ENCODE measurements at places on chromosomes 12 and 14.

DNA sequence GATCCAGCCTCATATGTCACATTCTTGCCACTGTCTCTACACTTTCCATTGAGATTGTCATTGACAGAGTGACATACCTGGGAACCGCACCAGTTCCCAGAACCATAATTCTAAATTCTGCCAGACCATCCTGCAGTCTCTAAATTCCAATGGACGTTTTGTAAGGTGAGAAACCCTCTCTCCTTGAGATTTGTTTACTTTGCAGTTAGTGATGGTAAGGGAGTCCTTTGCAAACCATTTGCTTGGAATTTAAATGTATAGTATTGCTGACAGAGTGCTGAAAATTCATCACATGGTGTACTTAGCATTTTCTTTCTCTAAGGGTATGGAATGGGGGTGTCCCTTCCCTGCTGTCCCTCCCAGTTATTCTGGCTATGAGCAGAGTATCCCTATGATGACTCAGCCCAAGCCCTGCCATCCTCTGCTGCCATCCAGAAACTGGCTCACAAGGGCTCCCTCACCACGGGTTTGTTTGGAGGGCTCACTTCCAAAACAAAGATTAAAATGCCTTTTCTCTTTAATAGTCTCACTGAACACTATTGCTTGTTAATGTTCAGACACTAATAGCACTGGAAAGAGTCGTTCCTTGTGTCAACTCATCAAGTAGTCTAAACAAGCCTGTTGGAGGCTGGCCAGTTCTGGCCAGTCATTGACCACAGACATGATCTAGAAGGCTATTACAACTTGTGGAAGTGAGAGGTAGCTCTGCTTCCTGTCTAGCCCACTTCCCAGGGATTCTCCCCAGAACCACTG is 129.0 kb upstream of the HMGA2 start:
- DNase-seq: peak; percentile 91

DNA sequence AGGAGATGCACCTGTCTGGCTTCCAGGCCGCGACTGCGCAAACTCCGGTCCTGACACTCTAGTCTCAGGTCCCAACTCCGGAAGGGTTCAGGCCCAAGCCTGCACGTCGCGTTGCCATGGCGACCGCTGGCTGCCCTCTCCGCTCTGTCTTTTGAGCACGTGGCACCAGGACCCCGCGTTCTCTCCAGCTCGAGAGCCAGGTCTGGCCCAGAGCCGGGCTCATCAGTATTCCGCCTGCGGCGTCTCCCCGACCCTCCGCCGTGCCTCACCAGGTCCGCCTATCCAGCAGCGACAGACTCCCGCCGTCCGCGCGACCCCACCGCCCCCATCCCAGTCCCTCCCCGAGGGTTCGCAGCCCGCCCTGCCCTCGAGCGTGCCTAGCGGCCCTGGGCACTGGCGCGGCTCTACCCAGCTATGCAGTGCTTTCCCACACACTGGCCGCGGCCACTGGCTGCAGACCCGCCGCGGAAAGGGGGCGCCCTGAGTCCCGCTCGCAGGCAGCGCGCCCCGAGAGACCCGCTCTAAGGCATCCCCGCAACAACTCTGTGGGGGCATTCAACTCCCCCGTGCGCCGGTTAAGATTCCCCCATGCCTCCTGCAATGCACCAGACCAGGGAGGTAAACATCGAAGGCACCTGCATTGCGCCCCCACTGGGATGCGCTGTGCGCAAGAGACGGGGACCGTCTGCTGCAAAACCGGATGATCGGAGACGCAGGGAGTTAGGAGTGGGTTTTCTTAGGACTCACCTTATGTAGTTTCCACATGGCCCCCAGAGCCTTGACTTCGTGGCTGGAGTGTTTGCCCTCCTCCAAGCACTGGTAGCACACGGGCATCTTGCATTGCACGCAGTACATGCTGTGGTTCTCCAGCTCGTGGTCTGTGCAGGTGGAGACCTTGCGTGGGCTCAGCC is 1.3 kb downstream of the TRIM9 start:
- no peak for DNase-seq

DNA sequence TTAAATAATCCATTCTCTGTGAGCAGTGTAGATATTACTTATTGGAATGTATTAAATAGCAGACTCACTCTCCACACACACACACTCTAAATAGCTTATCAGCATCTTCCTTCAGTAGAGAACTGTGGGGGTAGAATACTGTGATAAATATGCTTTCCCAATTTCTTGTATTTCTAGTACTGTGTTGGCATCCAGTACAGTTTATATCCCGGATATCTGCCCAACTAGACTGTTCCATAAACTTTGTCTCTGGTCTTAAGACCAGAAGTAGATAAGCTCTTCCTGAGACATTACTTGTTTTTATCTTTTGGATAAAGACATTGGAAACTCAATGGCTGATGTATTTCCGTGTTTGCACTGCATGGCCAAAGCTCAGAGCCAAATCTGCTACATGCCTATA is 136.2 kb upstream of the PDZRN4 start:
- DNase-seq: no peak

- DNase-seq: no peak
Observed at GRCh38 chr12:6782850-6783566, 6.3 kb upstream of the CD4 start.

DNA sequence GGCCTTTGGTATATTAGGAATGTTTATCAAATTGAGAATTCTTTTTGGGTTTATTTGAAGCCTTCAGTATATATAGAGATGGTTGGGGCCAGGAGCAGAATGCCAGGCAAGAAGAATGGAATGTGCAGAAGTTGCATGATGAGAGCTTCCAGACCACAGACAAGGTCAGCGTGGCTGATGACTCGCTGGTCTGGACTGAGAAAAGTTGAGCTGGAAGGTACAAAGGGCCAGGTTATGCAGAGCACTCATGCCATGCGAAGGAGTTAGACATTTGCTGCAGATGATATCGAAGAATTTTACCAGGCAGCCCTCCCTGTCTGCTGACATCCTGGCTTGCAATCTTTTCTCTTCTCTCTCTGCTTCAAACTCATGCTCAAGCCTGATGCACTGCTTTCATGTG is 196.2 kb upstream of the ARHGAP5 start:
- DNase-seq: peak; percentile 52

GRCh38 chr14:81246461-81247270 is 25.9 kb upstream of the GTF2A1 start:
- no peak for DNase-seq

DNA sequence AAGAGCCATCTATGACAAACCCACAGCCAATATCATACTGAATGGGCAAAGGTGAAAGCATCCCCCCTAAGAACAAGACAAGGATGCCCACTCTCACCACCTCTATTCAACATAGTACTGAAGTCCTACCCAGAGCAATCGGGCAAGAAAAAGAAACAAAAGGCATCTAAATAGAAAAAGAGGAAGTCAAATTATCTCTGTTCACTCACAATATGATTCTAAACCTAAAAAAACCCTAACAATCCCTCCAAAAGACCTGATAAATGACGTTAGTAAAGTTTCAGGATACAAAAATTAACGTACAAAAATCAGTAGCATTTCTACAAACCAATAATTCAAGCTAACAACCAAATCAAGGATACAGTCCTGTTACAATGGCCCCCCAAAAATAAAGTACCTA is 26.9 kb downstream of the MDM1 start:
- no peak for DNase-seq

- no peak for DNase-seq
Observed at GRCh38 chr14:36340276-36340890, 19.9 kb upstream of the MBIP start.

GRCh38 chr14:99531251-99532096 is 50.3 kb downstream of the CCNK start:
- no peak for DNase-seq

DNA sequence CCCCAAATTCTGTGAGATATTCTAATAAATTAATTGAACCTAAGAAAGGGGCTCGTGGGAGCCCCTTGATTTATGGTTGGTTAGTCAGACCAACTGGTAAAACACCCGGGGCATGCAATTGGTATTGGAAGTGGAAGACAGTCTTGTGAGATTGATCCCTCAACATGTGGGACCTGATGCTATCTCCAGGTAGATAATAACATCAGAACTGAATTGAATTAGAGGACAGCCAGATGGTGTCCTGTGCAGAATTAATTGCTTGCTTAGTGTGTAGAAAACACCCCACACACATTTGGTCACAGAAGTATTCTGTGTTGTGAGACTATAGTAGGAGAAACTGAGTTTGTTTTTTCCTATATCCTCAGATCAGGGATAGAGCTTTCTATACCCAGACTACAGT is 22.0 kb downstream of the PYROXD1 start:
- no peak for DNase-seq

GRCh38 chr12:6423267-6424007 is 21.3 kb upstream of the CD27 start:
- DNase-seq: peak; percentile 72

DNA sequence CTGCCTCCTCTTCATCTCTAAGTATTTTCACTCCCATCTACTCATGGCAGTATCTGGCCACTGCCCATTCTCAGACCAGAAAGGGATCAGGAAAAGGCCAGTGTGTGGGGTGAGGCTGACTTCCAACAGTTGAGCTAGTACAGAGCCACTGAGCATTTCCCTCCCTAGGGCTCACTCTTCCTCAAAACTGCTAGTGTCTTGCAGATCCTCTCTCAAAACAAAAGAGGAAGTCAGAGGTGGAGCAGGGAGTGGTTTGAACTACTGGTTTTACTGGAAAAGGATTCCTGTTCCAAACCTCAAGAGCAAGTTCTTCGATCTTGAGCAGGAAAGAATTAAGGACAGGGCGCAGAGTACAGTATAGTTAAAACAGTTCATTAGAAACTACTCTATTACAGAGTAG is 11.7 kb upstream of the RNASE10 start:
- no peak for DNase-seq

DNA sequence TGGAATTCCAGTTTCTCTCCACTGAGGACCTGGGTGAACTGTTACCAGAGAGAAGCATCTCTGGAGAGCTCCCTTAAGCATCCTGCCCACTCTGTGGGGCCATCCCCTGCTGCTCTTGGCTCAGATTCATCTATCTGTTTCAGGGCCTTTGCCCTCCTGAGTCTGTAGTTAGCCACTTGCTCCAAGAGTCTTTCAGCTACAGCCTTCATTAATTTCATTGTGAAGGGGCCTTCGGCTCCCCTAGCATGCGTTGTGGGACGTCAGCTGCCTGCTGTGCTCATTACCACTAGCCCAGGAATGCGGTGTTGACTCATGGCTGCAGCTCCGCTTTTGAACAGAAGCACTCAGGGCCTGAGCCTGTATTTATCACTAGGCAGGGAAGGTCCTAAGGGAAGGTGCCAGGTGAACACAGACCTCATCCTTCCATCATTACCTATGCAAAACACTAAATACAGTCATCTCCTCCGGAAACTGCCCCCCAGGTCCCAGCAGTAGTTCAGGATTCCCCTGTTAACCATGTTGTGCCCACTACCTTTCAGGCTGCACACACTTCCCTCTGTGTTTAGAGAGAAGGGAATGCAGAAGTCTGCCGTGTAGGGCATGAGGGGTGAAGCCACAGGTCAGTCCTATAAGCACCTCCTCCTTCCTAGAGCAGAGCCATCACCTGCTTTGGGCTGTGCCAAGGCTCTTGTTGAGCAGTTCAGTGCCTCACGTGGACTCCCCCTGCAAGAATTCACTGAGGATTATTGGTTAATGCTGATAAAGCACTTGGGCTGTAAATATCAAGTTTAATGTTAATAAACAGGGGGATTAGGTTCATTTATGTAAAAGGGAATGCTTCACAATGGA is 191.4 kb downstream of the CACNA1C start:
- DNase-seq: peak; percentile 89

GRCh38 chr12:24913130-24913529 is 35.8 kb downstream of the BCAT1 start:
- DNase-seq: no peak

GRCh38 chr12:21906919-21907493 is 34.2 kb downstream of the ABCC9 start:
- DNase-seq: peak; percentile 50

DNA sequence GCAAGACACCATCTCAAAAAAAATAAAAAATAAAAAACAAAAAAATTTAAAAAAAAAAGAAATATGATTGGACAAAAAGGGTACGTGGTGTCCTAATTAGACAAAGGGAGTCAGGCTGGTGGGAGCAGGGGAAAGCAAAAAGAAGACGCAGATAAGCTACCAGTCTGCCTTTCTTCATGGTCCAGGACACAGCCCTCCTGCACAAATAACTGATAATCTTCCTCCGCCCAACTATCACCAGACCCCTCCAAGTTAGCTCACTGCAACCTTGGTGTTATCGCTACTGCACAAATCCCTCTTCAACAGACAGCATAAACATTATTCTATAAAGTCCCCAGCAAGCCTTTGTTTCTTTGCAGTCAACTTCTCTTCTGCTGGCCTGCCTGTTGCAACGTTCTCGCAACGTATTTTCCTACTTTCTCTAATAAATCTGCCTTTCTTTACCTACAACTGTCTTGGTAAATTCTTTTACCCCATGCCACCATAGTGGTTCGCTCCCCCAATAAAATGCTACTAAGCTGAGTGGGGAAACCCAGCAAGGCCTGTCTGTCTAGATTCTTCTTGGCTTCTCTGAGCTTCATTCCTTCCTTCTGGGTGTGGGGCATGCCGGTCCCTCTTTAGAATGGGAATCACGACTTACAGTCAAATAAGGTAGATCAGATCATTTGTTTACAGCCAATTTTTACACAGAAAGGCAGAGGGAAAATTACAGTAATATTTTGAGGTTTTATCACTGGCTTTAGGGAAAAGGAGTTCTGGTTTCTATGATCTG is 14.6 kb upstream of the DNAL1 start:
- DNase-seq: no peak

DNA sequence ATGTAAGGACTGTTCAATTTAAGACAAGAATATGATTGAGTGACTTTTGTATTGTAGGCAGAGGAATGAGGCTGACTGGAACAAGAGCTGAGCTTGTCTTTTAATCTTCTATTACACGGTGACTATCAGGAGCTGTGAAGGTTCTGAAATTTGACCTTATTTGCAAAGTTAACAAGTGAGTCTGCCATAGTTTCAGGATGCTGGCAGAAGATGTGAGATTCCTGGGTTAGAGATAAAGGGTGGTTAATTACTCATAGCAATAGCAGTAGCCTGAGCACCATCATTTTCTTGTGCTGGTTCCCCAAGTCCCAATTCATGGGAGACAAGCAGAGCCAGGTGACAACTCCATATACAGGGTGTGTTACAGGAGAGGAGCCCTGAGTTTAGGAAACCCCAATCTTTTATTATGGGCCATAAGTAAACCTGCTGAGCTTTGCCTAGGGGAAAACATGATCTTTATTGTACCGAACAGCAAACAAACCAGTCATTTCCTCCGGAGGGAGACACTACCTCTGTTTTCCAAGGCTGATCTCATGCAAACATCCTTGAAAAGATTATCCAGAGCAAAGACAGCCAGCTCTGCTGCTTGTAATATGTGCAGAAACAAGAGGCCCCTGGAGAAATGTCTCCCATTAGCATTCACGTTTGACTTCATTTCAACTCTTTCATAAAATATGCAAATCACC is 51.7 kb upstream of the DDX11 start:
- DNase-seq: no peak
